Thoracic aorta (tissue), 2 donors: ENCODE measurements at places on chromosomes 1 and 21. TPM values are rescaled to one million over a fixed set of nuclear protein-coding genes. Genes with fewer than 3 reads are reported as not detected.

DNA sequence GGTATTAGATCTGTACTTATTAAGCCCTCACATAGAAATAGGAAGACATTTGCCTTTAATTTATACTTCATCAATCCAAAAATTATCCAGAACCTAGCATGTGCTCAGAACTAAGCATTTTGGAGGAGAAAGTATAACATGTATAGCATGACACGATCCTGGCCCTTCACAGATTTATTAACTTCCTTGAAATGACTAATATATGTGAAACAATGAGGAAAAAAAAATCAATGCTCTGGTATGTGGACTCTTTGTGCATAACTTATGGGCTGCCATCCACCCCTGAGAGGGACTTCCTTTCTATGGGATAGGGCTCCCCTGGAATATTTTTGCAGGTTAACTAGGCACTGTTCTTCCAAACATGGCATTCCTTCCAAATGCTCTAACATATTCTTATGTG lies 36.6 kb downstream of the CCDC185 start:
- H3K27ac ChIP-seq = peak overlapping the region; percentile 58
- no peak overlapping the region for H3K4me3 ChIP-seq
- H3K27me3 ChIP-seq = no peaks in the 10 kb centered on the region
- DNase-seq = no peak
- no peaks in the 10 kb centered on the region for H3K36me3 ChIP-seq

DNA sequence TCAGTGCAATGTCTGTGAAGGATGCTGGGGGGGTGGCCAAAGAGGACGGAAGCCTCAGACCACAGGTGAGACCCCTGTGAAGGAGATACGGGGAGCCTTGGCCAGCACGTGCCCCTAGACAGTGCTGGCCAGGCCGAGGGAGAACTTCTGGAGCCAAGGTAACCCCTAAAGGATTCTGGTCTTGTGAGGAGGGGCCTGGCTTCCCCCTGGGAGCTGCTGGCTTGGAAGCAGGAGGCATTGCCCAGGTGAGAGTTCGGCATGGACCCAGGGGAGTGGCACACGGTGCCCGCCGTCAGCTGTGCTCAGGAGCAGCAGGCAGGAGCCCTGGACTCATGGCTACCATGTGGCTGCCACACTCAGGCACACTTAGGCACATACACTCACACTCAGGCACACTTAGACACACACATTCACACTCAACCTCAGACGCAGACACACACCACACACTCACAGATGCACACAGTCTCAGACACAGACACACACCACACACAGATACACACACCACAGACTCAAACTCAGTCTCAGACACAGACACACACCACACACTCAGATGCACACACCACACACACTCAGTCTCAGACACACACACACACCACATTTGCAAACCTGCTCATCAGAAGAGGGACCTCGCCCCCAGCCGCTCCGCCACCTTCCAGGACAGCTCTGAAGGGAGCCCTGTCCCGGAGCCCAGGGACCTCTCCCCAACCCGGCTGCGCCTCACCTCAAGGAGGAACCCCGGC lies 1.1 kb upstream of the COL6A2 start:
- DNase-seq = no peak
- H3K27me3 ChIP-seq = no peaks in the 10 kb centered on the region
- peak overlapping the region; percentile 88 for H3K4me3 ChIP-seq
- H3K27ac ChIP-seq = peak overlapping the region; percentile 93
- peaks cover 46% of the 10 kb centered on the region for H3K4me1 ChIP-seq

- H3K27ac ChIP-seq = no peak overlapping the region
- DNase-seq = no peak
Observed at GRCh38 chr1:156051011-156051725, 2.4 kb downstream of the UBQLN4 start.

INSRR gene
- total RNA-seq = not detected

- no peak overlapping the region for H3K4me3 ChIP-seq
- H3K36me3 ChIP-seq = no peaks in the 10 kb centered on the region
- H3K4me1 ChIP-seq = no peaks in the 10 kb centered on the region
- H3K27me3 ChIP-seq = no peaks in the 10 kb centered on the region
Observed at GRCh38 chr1:108732398-108732797, 14.1 kb upstream of the STXBP3 start.

GRCh38 chr1:179971563-179972496 lies 17.2 kb downstream of the CEP350 start:
- no peaks in the 10 kb centered on the region for H3K36me3 ChIP-seq
- DNase-seq = no peak
- peaks cover 40% of the 10 kb centered on the region for H3K4me1 ChIP-seq
- no peak overlapping the region for H3K27ac ChIP-seq
- no peaks in the 10 kb centered on the region for H3K27me3 ChIP-seq

HNRNPCL2 gene
- total RNA-seq = not detected

TMEM82 gene
- total RNA-seq = not detected

DNA sequence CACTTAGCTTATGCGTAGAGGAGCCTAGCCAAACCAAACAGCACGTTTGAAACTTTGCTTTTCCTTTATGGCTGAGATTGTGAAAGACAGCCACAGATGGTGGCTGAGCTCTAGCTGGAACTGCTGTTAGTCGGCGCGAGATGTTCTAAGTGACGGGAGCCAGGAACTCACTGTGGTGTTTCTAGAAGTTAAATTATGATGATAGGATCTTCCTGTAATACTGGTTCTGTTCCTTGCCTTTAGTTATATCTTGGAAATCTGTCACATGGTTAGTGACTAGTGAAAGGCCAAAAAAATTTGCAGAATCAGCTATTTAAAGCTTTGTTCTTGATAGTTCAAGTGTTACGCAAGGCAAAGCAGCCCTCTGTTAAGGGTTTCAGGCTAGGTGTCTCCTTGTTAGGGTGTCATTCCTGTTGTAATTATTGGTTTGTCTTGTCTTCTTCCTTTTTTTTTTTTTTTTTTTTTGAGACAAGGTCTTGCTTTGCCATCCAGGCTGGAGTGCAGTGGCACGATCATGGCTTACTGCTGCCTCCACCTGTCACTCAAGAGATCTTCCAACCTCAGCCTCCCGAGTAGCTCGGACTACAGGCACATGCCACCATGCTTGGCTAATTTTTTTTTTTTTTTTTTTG lies 22.6 kb downstream of the AK4 start:
- peak overlapping the region; percentile 62 for H3K4me3 ChIP-seq
- DNase-seq = no peak
- H3K36me3 ChIP-seq = no peaks in the 10 kb centered on the region
- peak overlapping the region; percentile 65 for H3K27ac ChIP-seq

HTR1D gene
- total RNA-seq = not detected

SYCP1 gene
- total RNA-seq = not detected

- no peak overlapping the region for H3K4me3 ChIP-seq
- no peak for DNase-seq
- H3K4me1 ChIP-seq = no peaks in the 10 kb centered on the region
- H3K36me3 ChIP-seq = no peaks in the 10 kb centered on the region
Observed at GRCh38 chr1:22691031-22691753, 19.4 kb upstream of the EPHB2 start.

MYOG gene
- total RNA-seq = not detected

GBP6 gene
- not detected for total RNA-seq

RIPK4 gene
- 6.3 TPM for total RNA-seq

C8B gene
- not detected for total RNA-seq

DNA sequence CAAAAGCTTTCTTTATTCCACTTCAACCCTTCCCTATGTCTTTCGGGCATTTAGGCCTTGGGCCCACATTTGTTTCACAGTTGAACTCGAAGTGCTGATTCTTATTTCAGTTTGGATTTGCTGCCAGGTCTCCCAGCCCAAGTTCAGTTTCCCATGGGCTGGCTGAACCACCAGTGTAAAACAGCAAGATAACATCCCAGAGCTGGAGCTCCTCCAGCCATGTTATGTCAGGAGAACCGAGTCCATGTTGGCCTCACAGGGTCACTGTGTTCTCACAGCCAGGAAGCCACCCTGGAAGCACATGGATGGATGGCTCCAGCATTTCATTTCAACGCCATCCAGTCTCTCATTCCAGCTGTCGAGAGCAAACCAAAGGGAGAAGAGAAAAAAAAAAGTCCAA lies 45.2 kb upstream of the RXRG start:
- no peak overlapping the region for H3K4me3 ChIP-seq
- H3K27me3 ChIP-seq = no peaks in the 10 kb centered on the region
- H3K4me1 ChIP-seq = no peaks in the 10 kb centered on the region
- H3K36me3 ChIP-seq = no peaks in the 10 kb centered on the region

GRCh38 chr21:43598416-43599120 lies 60.7 kb downstream of the HSF2BP start:
- DNase-seq = no peak
- H3K27ac ChIP-seq = no peak overlapping the region
- no peak overlapping the region for H3K4me3 ChIP-seq
- no peaks in the 10 kb centered on the region for H3K27me3 ChIP-seq

DNA sequence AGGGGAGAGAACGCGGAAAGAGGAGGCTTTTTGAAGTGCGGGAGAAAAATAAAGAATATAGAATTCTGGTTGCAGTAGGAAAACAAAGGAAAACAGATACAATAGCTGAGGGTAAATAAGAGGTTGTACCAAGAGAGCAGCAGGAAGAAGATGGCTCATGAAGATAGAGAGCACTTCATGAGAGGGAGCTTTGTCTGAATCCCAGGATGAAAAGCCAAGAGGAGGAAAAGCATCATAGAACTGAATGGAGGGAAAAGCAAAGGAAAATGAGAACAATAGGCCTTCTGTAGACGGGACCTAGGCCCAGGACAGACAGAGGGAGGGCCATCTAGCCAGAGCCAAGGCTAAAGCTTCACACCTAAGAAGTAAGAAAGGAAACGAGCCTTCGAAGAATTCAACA lies 49.5 kb downstream of the ATP6V1G3 start:
- no peak for DNase-seq
- H3K27me3 ChIP-seq = no peaks in the 10 kb centered on the region
- H3K4me1 ChIP-seq = no peaks in the 10 kb centered on the region
- no peaks in the 10 kb centered on the region for H3K36me3 ChIP-seq
- H3K27ac ChIP-seq = no peak overlapping the region

- no peaks in the 10 kb centered on the region for H3K27me3 ChIP-seq
- no peak overlapping the region for H3K4me3 ChIP-seq
- H3K36me3 ChIP-seq = no peaks in the 10 kb centered on the region
- H3K4me1 ChIP-seq = no peaks in the 10 kb centered on the region
- H3K27ac ChIP-seq = no peak overlapping the region
- DNase-seq = no peak
Observed at GRCh38 chr1:157487096-157487495, 65.2 kb downstream of the FCRL5 start.

DNA sequence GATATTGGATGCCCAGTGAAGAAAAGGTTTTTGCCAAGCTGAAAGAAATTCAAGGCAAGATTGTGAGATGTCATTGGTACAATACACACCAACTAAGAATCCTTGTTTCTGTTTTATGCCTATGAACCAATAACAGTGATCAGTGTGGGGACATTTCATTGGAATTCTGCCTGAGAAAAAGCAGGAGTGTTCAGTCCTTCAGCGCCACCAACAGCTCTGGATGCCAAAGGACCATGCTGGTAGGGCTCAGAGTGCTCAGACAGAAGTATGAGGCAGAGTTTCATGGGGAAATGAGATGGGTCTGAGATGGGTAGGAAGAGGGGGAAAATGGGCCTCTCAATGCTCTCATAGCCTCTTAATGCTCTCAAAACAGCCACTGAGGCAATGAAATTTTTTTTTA lies 56.5 kb downstream of the GABPA start:
- no peak for DNase-seq
- no peaks in the 10 kb centered on the region for H3K4me1 ChIP-seq
- H3K4me3 ChIP-seq = no peak overlapping the region
- H3K36me3 ChIP-seq = no peaks in the 10 kb centered on the region
- no peaks in the 10 kb centered on the region for H3K27me3 ChIP-seq
- H3K27ac ChIP-seq = no peak overlapping the region

FAM151A gene
- total RNA-seq = not detected

DNA sequence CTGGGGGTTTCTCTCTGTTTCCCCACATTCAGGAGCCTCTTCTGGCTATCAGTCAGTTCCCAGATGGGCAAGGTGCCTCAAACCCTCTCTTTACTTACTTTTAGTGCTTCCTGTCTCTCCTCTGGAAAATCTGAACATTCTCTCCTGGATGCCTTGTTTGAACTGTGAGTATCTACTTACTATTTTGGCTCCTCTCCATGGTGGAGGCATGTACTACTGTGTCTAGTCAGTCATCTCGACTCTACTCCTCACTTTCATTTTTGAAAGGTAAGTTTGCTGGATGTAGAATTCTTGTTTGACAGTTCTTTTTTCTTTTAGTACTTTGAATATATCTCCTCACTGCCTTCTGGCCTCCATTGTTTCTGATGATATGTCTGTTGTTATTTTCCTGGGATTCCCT lies 70.9 kb upstream of the FAM78B start:
- no peaks in the 10 kb centered on the region for H3K27me3 ChIP-seq
- no peak overlapping the region for H3K27ac ChIP-seq
- DNase-seq = no peak
- H3K36me3 ChIP-seq = no peaks in the 10 kb centered on the region
- no peak overlapping the region for H3K4me3 ChIP-seq

C1orf105 gene
- not detected for total RNA-seq

DNA sequence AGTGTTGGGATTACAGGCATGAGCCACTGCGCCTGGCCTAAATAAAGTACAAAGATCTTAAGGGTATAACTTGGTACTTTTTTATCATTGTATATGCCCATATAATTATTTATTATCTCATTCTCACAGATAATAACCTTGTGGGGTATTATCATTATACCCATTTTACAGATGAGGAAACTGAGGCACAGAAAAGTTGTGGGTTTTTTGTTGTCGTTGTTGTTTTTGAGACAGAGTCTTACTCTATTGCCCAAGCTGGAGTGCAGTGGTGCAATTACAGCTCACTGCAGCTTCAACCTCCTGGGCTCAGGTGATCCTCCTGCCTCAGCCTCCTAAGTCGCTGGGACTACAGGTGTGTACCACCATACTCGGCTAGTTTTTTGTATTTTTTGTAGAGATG lies 4.1 kb downstream of the CGN start:
- no peaks in the 10 kb centered on the region for H3K36me3 ChIP-seq
- H3K27ac ChIP-seq = no peak overlapping the region
- H3K27me3 ChIP-seq = no peaks in the 10 kb centered on the region
- no peak for DNase-seq
- H3K4me3 ChIP-seq = no peak overlapping the region
- peaks cover 8% of the 10 kb centered on the region for H3K4me1 ChIP-seq

DNA sequence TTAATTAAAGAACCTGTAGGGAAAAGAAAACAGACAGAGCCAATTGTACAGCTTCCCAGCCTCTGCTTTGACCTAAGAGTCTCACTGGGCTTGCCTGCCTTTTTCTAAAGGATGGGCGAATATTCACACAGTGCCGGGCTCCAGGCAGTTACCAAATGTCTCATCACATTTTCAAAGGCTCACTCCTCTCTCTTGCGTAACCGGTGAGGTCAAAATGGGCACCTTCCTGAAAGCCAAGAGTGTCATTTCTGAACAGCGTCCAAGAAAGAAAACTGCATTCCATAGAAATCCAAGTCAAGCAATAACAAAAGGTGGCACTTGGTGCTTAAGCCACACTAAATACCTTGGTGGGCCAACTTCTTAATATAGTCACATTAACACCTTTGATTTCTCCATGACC lies 710 bp upstream of the PALMD start:
- H3K4me3 ChIP-seq = no peak overlapping the region
- H3K27me3 ChIP-seq = no peaks in the 10 kb centered on the region
- H3K27ac ChIP-seq = no peak overlapping the region
- H3K36me3 ChIP-seq = no peaks in the 10 kb centered on the region
- DNase-seq = no peak
